ENCODE measurements at places on chromosomes 13 and 19. TPM values are rescaled to one million over a fixed set of nuclear protein-coding genes. Genes with fewer than 3 reads are reported as not detected.
A peak's percentile ranks its signal among the peaks of the same experiment; 100 is the strongest.

DNA sequence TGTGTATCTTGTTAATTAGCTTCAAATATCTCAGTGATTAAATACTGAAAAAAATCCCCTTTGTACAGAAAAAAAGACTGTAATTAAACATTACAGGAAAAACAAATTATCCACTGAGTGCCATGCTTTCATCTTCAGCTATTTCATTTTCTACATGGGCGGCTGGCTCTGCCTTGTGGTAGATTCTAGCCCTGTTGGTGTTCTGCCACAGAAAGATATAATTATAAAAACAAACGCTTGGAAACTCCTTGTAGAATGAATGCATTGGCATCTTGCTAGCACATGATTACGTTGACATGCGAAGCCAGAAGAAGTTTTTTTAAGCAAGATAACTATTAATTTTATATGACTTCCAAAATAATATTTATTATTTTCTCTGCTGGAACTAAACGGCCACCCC lies 496.8 kb downstream of the MYO16 start:
- no peak overlapping the region for H3K27ac ChIP-seq
- no peak for DNase-seq
- no peaks in the 10 kb centered on the region for H3K36me3 ChIP-seq
- H3K27me3 ChIP-seq: no peaks in the 10 kb centered on the region
- no peaks in the 10 kb centered on the region for H3K4me1 ChIP-seq

DNA sequence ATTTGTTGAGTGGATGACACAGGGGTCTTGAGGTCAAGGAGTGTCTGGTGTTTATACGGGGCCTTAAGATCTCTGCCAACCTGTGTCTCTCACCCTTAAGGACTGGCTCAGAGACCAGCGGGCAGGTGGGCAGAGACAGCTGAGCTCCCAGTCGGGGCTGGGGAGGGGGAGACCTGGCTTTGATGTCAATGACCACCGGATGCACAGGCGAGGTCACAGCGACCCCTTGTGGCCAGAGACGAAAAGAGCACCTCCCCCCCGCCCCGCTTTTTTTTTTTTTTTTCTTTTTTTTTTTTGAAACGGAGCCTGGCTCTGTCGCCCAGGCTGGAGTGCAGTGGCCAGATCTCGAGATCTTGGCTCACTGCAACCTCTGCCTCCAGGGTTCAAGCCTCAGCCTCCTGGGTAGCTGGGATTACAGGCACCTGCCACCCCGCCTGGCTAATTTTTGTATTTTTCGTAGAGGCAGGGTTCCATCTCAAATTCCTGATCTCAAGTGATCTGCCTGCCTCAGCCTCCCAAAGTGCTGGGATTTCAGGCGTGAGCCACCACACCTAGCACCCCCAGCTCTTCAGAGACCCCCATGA lies 12.1 kb upstream of the KLK14 start:
- no peak overlapping the region for H3K4me3 ChIP-seq
- no peak overlapping the region for H3K27ac ChIP-seq
- no peaks in the 10 kb centered on the region for H3K4me1 ChIP-seq

DNA sequence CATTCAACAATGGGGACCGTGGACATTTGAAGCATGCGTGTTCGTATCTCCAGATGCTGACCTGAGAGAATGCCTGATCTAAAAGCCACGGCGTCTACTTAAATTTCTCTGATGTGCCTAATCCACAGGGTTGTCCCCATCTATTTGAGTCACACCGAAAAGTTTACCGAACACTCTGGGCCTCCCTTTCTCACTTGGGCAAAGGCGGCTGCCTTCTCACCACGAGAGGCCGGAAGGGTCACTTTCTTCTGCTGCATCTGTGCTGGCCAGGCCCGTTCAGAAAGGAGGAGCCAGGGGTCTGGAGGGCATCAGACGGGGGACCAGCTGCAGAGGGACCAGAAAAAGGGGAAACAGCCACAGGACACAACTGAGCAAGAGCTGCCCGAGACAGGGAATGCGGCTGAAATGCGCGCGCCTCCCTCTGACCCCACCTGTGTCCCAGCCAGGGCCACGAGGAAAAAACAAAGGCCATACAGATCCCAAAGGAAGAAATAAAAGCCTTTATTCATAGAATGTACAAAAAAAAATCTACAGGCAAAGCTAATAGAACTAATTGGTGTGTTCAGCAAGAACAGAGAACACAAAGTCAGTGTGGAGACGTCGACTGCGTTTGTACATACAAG lies 71.3 kb upstream of the C13orf46 start:
- H3K36me3 ChIP-seq: no peaks in the 10 kb centered on the region
- no peak for DNase-seq
- H3K27ac ChIP-seq: peak overlapping the region; percentile 60
- no peaks in the 10 kb centered on the region for H3K27me3 ChIP-seq
- no peak overlapping the region for H3K4me3 ChIP-seq

DNA sequence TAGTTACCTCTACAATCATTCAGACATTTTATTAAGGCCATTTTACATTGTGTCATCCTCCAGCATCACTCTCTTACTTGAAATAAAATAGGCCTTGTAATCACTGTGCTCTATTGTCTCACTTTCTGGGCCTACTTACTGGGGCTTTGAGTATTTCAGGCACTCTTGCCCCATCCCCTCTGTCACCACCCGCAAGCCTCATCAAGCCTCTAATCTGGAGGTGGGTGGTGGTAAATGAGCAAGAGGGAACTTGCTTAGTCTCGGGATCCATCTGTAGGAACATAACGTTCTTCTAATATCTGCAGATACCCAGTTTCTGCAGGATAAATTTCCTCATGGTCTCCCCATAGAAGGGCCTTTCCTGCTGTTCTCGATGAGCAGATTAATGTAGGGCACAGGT lies 19.4 kb upstream of the GPR18 start:
- H3K27ac ChIP-seq: no peak overlapping the region
- H3K36me3 ChIP-seq: no peaks in the 10 kb centered on the region
- DNase-seq: no peak
- no peaks in the 10 kb centered on the region for H3K4me1 ChIP-seq
- H3K27me3 ChIP-seq: no peaks in the 10 kb centered on the region

DNA sequence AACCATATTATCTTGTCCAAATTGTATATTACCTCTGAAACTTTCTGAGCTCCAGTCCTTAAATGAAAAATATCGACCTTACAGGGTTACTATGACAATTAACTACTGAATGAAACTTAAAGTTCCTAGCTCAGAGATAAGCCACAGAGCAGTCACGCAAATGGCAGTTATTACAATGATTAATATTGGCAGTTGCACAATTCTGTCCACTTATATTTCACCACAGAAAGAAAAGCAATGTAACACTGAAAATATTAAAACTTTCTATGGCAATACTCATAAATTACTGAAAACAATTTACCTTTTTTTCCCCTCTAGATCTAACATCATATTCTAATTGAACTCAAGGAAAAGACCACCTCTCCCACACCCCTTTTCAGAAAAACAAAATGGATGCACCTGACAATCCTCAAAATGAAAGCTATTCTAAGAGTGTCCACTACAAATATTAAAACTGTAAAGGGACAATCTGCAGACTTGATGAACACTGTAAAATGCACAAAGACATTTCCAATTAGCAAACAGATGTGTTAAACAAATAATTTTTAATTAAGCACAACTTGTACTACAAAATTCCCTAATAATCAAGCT lies 14.6 kb downstream of the LNX2 start:
- H3K4me1 ChIP-seq: peaks cover 12% of the 10 kb centered on the region
- no peak for DNase-seq
- H3K4me3 ChIP-seq: no peak overlapping the region
- H3K36me3 ChIP-seq: no peaks in the 10 kb centered on the region

GRCh38 chr13:95073747-95074311 lies 227.4 kb downstream of the ABCC4 start:
- no peaks in the 10 kb centered on the region for H3K4me1 ChIP-seq
- no peak overlapping the region for H3K4me3 ChIP-seq
- no peaks in the 10 kb centered on the region for H3K36me3 ChIP-seq
- no peak overlapping the region for H3K27ac ChIP-seq

GRCh38 chr19:1825909-1826556 lies 14.0 kb upstream of the ATP8B3 start:
- H3K27ac ChIP-seq: peak overlapping the region; percentile 90
- peaks cover 5% of the 10 kb centered on the region for H3K4me1 ChIP-seq
- no peaks in the 10 kb centered on the region for H3K27me3 ChIP-seq
- H3K36me3 ChIP-seq: no peaks in the 10 kb centered on the region
- peak; percentile 86 for DNase-seq
- no peak overlapping the region for H3K4me3 ChIP-seq

DNA sequence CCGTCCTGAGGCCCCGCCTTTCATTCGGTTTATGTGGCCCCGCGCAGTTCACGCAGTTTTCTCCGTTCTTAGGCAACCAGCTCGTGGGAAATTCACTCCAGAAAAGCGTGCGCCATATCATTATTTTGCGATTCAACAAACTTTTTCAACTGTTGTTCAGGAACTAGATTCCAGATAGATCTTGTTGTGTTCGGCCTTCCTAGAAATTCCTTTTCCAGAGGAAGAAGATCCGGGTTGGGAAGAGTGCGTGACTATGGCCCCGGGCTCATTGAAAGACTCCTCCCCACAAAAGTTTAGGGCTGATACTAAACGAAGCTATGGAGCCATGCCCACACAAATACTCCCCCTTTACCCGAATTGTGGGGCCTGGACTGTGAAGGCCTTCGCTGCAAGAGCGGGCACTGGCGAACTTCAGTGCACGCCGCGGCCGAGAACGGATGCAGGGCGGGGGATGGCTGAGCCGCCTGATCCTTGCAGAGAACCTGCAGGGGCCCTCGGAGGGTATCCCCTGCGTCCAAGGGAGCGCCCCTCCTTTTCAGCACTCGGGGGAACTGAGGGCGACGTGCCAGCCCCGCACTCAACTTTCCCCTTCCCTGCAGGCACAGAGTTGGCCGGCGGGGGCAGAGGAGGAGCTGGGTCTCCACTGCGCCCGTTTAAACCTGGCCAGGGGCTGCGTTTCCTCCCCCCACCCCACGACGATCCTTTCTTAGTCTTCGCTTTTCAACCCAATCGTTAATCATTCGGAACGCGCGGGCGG lies 904 bp upstream of the SOX1 start:
- H3K27ac ChIP-seq: no peak overlapping the region
- H3K27me3 ChIP-seq: peaks cover 88% of the 10 kb centered on the region
- H3K4me1 ChIP-seq: no peaks in the 10 kb centered on the region

GRCh38 chr13:54950546-54950945 lies 1921.9 kb downstream of the OLFM4 start:
- H3K4me1 ChIP-seq: no peaks in the 10 kb centered on the region
- no peak for DNase-seq
- no peaks in the 10 kb centered on the region for H3K36me3 ChIP-seq
- no peak overlapping the region for H3K4me3 ChIP-seq
- H3K27me3 ChIP-seq: no peaks in the 10 kb centered on the region
- no peak overlapping the region for H3K27ac ChIP-seq

DNA sequence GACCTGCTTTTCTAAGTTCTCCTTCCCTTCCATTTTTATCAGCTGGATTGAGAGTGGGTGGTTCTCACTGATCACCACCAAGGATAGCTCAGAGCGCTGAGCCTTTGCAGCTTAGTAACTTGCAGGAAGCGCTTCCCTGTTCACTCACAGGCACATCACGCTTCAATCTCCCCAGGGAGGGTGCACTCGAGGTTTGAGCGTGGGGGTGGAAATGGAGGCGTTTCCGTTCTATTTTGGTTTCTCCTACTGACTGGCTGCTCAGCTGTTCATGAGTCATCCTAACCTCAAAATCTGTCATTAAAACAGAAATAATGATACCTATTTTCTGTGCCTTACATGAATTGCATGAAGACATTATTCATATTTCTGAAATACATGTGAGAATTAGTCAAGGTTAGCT lies 292.1 kb downstream of the SPRY2 start:
- H3K27ac ChIP-seq: no peak overlapping the region
- no peaks in the 10 kb centered on the region for H3K27me3 ChIP-seq
- no peaks in the 10 kb centered on the region for H3K36me3 ChIP-seq
- H3K4me1 ChIP-seq: no peaks in the 10 kb centered on the region
- no peak overlapping the region for H3K4me3 ChIP-seq
- DNase-seq: peak; percentile 75

GRCh38 chr19:56119582-56119978 lies 1.5 kb downstream of the ZNF787 start:
- H3K27me3 ChIP-seq: no peaks in the 10 kb centered on the region
- peak; percentile 73 for DNase-seq
- no peaks in the 10 kb centered on the region for H3K36me3 ChIP-seq
- peaks cover 17% of the 10 kb centered on the region for H3K4me1 ChIP-seq
- no peak overlapping the region for H3K4me3 ChIP-seq

GRCh38 chr19:47210689-47211316 lies 20.2 kb downstream of the BBC3 start:
- peaks cover 3% of the 10 kb centered on the region for H3K4me1 ChIP-seq
- H3K4me3 ChIP-seq: no peak overlapping the region
- DNase-seq: peak; percentile 87
- no peaks in the 10 kb centered on the region for H3K27me3 ChIP-seq
- H3K36me3 ChIP-seq: no peaks in the 10 kb centered on the region

GRCh38 chr19:19459707-19460251 lies 54.3 kb downstream of the GATAD2A start:
- peaks cover 51% of the 10 kb centered on the region for H3K4me1 ChIP-seq
- no peak overlapping the region for H3K27ac ChIP-seq
- DNase-seq: no peak
- H3K4me3 ChIP-seq: no peak overlapping the region
- no peaks in the 10 kb centered on the region for H3K27me3 ChIP-seq

DNA sequence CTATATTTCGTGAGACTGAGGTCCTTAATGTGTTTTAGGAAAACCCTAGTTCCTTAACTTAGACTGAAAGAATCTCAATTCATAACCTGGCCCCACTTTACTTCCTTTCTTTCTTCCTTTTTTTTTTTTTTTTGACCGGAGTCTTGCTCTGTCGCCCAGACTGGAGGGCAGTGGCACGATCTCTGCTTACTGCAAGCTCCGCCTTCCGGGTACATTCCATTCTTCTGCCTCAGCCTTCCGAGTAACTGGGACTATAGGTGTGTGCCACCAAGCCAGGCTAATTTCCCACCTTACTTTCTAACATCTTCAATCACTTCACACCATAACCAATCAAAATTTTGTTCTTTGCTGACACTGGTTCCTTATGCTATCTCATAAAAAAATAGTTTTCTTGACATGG lies 2097.0 kb downstream of the PCDH9 start:
- DNase-seq: no peak
- H3K36me3 ChIP-seq: no peaks in the 10 kb centered on the region
- no peaks in the 10 kb centered on the region for H3K4me1 ChIP-seq

- peak overlapping the region; percentile 90 for H3K27ac ChIP-seq
- peaks cover 39% of the 10 kb centered on the region for H3K4me1 ChIP-seq
- no peak overlapping the region for H3K4me3 ChIP-seq
- H3K27me3 ChIP-seq: no peaks in the 10 kb centered on the region
These were observed 5.1 kb upstream of the MKNK2 start for GRCh38 chr19:2055931-2056836.

- no peaks in the 10 kb centered on the region for H3K27me3 ChIP-seq
- H3K36me3 ChIP-seq: no peaks in the 10 kb centered on the region
- H3K4me3 ChIP-seq: no peak overlapping the region
- DNase-seq: peak; percentile 49
- no peak overlapping the region for H3K27ac ChIP-seq
- H3K4me1 ChIP-seq: peaks cover 3% of the 10 kb centered on the region
These were observed 68.4 kb upstream of the TM9SF2 start for GRCh38 chr13:99432609-99433542.

Gene FAM98C
- 17.3 TPM for total RNA-seq

Gene NLRP7
- total RNA-seq: not detected

Gene TECR
- total RNA-seq: 102 TPM

Gene CYP2F1
- total RNA-seq: not detected

Gene ZNF699
- total RNA-seq: 9.8 TPM

Gene FFAR3
- 1.6 TPM for total RNA-seq

Gene INSR
- total RNA-seq: 59.0 TPM

Gene ZNF8
- 7.1 TPM for total RNA-seq

Gene LILRB2
- not detected for total RNA-seq

Gene HSD17B14
- 67.6 TPM for total RNA-seq
